ENCODE measurements at places on chromosomes 1 and 21.

GRCh38 chr1:111618961-111619634 lies 491 bp upstream of the RAP1A start:
- DNase-seq, result no peak

DNA sequence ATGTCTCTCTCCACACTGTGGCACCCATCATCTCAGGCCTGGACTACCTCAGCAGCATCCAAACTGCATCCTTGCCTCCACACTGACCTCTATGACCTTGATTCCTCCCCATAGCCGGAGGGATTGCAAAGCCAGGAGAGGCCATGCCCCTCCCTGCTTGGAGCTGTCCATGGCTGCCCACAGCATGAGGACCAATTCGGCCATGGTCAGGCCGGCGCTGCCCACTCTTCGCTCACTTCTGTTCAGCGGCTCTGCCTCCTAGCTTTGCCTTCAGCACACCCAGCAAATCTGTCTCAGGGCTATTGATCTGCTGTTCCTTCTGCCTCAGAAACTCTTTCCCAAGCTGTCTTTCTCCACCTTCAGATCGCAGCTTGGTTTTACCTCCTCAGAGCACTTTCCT lies 94.5 kb downstream of the TNR start:
- no peak for DNase-seq

- no peak for DNase-seq
Observed at GRCh38 chr1:54327386-54328065, 78.7 kb downstream of the SSBP3 start.

DNA sequence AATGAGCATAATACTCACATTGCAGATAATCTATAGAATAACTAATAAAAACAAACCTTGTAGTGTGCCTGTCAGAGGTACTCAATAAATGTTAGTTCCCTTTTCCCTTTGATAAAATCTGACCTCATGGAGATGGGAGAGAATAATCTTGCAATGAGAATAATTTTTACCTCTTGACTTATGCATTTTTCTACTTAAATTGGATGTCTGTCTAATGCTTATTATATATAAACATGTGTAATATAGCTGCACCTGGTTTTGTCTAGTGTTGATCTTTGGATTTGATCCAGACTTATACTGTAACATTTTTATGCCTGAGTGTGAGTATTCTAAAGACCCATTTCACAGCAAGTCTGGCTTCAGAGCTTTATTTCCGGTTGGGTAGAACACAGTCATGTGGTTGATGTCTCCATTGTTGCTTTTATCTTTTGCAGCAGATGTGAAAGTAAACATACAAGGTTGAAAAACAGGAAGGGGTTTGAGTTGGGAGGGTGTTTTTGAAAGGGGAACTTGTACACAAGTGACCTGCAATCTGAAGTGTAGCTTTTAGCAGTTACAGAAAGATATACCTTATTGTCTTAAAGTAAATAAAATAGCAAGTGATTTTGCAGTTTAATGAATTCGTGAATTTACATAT lies 12.4 kb downstream of the EPB41 start:
- no peak for DNase-seq

GRCh38 chr1:98893371-98893770 lies 111.3 kb downstream of the PLPPR5 start:
- no peak for DNase-seq

- no peak for DNase-seq
Observed at GRCh38 chr21:34027721-34028461, 45.5 kb upstream of the MRPS6 start.

- DNase-seq, result no peak
Observed at GRCh38 chr1:38052750-38053415, 6.3 kb upstream of the POU3F1 start.

DNA sequence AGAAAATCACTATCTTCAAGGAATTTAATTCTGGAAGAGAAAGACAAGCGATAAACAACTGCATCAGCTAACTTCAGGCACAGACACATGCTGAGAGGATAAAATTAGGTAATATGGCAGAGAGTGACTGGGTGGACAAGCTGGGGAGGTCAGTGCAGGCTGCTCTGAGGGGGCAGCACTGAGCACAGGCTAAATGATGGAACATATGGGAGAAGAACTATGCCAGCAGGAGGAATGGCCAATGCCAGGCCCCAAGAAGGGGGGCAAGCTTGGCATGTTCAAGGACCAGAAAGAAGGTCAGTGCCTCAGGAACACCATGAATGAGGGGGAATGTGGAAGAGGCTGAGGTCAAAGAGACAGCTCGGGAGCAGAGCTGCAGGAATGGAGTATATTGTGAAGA lies 190.7 kb upstream of the MAP1LC3C start:
- no peak for DNase-seq

GRCh38 chr1:190046231-190046630 lies 431.4 kb downstream of the BRINP3 start:
- no peak for DNase-seq

GRCh38 chr21:23543333-23543732 lies 2063.9 kb downstream of the MRPL39 start:
- no peak for DNase-seq

GRCh38 chr1:224387302-224387912 lies 30.7 kb downstream of the CNIH4 start:
- no peak for DNase-seq

DNA sequence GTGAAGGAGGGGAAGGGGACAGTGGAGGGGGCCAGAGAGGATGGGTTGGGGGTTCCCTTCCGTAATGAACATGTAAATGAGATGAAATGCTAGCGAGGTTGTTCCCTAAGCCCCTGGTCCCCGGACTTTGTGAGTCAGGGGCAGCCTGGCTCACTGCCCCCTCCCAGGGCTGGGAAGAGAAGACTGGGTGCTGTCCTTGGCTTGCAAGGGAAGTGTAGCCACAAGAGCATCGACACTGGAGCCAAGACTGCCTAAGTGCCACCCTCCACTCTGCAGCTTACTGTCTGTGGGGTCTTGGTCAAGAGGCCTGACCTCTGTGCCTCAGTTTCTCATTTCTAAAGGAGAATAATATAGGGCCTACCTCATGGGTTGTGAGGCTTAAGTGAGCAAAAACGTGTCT lies 483 bp downstream of the PEAR1 start:
- no peak for DNase-seq

- no peak for DNase-seq
Observed at GRCh38 chr1:37472994-37473393, 1.4 kb upstream of the ZC3H12A start.

GRCh38 chr1:228088586-228089498 lies 6.3 kb downstream of the ARF1 start:
- DNase-seq, result no peak

DNA sequence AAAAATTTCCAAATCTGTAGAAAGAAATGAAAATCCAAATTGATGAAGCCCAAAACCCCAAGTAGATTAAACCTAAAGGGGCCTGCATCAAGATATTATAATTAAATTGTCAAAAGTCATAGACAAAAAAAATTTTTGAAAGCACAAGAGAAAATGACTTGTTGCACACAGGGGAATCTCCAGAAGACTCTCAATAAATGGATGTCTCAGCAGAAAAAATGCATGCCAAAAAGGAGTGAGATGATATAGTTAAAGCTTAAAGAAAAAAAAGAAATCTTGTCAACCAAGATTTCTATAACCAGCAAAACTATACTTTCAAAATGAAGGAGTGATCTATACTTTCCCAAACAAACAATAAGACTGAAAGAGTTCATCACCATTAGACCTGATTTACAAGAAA lies 393.2 kb upstream of the SPAG17 start:
- DNase-seq, result no peak

DNA sequence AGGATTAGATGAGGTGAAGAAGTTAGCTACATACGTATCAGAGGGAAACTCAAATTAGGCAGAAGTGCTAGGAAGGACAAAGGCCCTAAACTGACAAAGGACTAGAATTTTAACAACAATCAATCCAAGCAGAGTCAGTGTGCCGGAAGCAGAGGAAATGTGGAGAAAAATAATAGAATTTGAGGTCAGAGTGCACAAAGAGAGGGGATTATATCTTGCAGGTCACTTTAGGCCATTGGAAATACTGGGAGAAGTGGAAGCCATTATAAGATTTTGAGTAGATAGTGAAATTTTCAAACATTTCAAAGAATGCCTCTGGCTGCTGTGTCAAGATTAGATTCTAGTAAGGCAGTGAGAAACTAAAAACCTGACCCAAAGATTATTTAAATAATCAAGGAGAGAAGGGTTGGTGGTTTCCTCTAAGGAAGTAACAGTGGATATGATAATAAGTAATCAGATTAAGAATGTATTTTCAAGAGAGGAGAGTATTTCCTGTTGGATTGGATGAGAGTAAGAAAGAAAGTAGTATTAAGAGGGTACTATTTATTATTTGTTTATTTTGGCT lies 889.2 kb upstream of the NCAM2 start:
- no peak for DNase-seq

- DNase-seq, result no peak
Observed at GRCh38 chr21:45022736-45023135, 51.6 kb upstream of the ADARB1 start.

- DNase-seq, result no peak
Observed at GRCh38 chr1:119475866-119476439, 31.1 kb upstream of the HSD3B1 start.

DNA sequence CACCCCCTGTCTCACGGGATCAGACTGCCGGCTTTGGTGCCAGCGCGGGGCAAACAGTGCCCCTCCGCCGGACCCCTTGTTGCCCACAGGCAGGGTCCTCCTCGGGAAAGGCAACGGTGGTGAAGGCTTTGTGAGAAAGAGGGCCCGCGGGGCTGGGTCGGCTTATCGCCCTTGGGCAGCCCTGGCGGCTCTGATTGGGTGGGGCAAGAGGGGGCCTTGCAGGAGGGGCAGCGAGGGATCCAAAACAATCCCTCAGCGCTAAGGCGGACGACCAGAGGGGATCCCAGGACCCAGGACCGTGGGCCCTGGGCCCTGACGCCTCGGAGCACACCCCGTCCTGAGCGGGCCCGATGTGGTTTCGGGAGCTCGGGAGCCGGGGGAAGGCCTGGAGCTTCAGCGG lies 3.9 kb upstream of the ZNF678 start:
- DNase-seq, result no peak

GRCh38 chr1:222629921-222630535 lies 12.1 kb downstream of the MIA3 start:
- no peak for DNase-seq

- DNase-seq, result no peak
Observed at GRCh38 chr1:89065079-89065868, at the start of gene GBP1. Gene GBP1 (minus strand): TSS chr1:89065208. CDS start chr1:89063234, 1,974 bp downstream.

DNA sequence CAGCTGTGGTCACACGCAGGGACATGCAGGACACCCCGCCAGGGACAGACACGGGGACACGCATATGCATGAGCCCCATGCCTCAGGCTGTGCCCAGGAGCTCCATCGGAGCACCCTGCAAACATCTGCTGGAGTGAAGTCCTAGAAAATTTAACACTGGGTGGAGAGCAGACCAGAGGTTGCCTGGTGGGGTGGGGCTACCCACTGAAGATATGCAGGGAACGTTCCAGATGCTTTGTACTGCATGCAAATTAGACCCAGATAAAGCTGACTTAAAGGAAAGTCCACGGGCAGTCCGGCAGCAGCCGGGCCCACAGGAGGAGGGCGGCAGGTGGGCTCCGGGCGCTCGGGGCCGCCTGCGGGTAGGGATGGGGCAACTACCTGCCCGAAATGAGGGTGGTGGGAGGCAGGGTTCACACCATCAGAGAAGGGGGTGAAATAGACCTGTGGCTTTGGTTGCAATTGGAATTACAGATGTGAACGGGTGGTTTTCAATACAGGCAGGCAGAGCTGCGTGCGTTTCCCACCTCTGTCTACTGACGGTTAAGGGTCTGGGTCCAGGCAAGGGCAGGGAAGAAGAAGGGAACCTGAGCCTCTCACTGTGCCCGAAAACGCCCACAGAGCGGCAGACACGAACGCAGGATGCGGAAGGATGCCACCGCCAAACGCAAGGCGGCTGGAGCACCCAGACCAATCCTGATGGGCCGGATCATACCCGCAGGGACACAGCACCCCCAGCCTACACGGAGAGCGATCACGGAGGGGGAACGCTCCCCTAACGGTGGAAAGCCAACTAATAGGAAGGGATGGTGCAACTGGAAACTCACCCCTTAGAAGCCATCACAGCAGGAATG lies 21.0 kb downstream of the CFAP74 start:
- DNase-seq, result no peak

DNA sequence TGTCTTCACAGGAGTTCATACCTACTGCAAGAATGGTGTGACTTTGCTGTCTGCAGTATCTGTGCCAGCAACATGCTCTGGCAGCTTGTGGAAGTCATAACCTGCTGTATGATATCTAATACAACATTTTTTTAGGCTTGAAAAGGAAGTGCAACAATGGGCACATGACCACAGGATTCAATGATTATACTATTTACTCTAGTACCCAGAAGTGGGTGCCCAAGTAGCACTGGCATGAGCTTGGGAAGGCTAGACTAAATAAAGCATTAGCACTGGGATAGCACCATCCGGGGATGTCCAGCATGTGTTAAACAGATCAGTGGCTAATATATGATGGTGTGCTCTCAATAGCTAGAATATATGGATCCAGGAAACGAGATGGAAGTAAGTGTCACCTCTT lies 98.6 kb upstream of the PDE4B start:
- DNase-seq, result no peak

DNA sequence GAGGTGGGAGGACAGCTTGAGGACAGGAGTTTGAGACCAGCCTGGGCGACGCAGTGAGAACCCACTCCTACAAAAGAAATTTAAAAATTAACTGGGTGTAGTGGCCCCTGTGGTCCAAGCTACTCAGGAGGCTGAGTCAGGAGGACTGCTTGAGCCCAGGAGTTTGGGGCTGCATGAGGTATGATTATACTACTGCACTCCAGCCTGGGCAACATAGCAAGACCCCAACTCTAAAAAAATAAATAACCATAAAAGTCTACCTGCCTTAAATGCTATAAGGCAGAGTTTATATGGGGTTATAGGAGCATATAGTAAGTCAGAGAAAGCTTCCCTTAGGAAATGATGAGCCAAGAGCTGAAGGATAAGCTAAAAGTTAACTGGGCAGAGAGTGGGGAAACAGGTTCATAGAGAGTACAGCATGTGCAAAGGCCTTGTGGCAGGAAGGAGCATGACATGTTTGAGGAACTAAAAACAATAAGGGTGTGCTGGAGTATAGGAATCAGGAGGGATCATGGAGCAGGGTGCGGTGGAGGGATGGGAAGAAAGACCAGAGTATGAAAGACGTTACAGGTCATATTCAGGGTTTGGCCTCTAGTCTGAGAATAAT lies 68.3 kb downstream of the ADSS2 start:
- DNase-seq, result no peak

DNA sequence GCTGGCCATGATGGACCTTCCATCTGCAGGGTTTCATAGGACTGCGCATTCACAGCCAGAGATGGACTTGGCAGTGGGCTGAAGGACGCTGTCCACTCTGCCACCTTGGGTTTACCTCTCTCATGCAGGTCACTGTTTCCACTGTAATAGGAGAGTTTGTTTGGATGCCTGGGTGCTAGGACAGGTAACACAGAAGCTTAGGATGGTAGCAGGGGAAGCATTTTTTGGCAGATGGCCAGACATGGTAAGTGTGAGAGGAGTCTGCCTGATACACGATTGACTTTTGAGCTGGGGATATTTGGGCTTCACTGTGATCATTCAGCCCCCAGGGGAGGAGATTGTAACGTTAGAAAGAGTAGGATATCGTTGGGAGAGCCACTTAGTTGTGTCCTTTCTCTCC lies 11.8 kb downstream of the PSEN2 start:
- DNase-seq, result no peak
